ENCODE measurements at places on chromosomes 3 and 15.

GRCh38 chr3:141392416-141392815 lies 24.1 kb downstream of the ZBTB38 start:
- DNase-seq: no peak

DNA sequence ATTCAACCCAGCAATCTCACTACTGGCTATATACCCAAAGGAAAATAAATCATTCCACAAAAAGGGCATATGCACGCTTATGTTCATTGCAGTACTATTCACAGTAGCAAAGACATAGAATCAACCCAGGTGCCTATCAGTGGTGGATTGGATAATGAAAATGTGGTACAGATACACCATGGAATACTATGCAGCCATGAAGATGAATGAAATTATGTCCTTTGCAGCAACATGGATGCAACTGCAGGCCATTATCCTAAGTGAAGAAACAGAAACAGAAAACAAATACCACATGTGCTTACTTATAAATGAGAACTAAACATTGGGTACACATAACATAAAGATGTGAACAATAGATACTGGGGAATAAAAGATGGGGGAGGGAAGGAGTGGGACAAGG lies 606.4 kb upstream of the GRM7 start:
- DNase-seq: no peak

- DNase-seq: no peak
Observed at GRCh38 chr3:143595456-143596077, 252.7 kb downstream of the SLC9A9 start.

- DNase-seq: peak; percentile 94
Observed at GRCh38 chr3:186570096-186570940, at the start of gene DNAJB11. Gene DNAJB11, plus strand, starts transcription at chr3:186570720. Its CDS starts 178 bp downstream, at chr3:186570898.

DNA sequence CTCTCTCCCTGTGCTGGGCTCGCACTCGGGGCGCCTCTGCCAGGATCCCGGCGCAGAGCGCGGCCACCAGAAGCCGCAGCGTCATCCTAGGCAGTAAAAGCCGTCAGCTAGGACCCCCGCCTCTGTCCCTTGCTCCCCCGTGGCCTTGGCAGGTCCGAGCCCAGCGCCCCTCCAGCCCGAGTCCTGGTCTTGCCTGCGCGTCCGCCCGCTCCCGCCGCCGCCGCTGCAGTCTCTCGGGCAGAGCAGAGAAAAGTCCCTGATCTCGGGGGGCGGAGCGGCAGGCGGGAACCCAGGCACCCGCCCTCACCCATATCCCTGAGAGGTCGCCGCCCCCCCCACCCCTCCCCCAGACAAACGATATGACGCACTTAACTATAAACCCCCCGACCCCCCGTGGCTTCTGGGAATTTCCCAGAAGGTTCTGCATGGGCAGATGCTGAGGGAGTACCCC lies at the start of gene COL7A1:
Gene COL7A1 (minus strand): TSS at position 255 of the 451 bp plus-strand sequence. CDS start 170 bp downstream, at position 85.
- no peak for DNase-seq

GRCh38 chr15:40330368-40330836 lies 6.9 kb downstream of the INAFM2 start:
- DNase-seq: no peak
